ENCODE measurements at places on chromosomes 2 and 18. TPM values are rescaled to one million over a fixed set of nuclear protein-coding genes. Genes with fewer than 3 reads are reported as not detected.

- DNase-seq: no peak
These were observed 1.0 kb upstream of the PRKD3 start for GRCh38 chr2:37325625-37326071.

DNA sequence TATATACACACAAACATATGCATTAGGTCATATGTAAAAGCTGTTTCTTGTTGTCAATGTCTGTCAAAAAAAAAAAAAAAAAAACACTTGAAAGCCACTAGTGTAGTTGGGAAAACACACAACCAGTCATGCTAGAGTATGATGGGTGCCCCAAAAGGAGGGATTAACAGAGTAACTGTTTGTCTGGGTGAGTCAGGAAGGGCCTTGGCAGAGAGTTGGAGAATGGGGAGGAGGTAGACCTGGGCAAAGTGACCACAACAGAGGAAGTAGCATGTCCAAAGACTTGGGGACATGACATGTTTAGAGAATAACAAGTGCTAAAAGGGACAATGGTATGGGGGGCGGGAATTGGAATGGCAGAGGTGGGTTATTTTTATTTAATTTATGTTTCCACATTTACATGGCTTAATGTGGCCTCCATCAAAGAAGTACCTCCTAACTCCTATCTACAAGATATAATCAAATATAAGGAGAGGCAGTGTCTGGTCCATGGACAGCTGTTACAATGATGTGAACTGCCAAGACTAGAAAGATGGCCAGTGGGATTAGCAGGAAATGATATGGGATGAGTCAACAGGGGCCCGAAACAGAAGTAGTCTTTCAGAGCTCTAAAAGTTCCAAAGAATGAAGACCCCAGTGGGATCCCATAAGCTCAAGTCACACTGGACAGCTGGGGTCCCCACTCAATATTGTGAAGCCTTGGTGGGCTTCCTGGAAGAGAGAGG is 99.9 kb upstream of the ZFP36L2 start:
- no peak for DNase-seq

DNA sequence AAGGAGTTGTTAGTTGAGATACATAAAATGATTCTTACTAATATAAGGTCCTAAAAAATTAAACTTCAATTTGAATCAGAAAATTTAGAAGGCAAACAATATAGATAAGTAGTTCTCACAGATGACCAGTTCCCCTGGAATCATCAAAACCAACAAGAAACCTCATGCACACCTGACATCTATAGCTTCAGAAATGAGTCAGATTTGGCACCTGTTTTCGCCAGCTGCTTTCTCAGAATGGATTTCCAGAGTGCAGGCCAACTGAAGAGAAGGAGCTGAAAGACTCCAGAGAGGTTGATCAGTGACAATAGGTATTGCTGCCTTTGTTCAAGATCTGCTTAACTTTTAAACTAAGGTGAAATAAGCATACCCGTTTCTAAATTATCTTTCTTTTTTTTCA is 192.4 kb downstream of the RDH14 start:
- DNase-seq: no peak

- DNase-seq: no peak
These were observed 156.6 kb downstream of the NR4A2 start for GRCh38 chr2:156175946-156176345.

- no peak for DNase-seq
These were observed 868 bp downstream of the HSBP1L1 start for GRCh38 chr18:79965119-79965902.

INHA gene
- total RNA-seq: 3.6 TPM

KRTCAP3 gene
- 26.1 TPM for total RNA-seq

TIMM21 gene
- 22.8 TPM for total RNA-seq

MYO5B gene
- total RNA-seq: 15.6 TPM
